Kidney glomerular epithelial cell (primary cell): ENCODE measurements at places on chromosomes 7 and 10.

DNA sequence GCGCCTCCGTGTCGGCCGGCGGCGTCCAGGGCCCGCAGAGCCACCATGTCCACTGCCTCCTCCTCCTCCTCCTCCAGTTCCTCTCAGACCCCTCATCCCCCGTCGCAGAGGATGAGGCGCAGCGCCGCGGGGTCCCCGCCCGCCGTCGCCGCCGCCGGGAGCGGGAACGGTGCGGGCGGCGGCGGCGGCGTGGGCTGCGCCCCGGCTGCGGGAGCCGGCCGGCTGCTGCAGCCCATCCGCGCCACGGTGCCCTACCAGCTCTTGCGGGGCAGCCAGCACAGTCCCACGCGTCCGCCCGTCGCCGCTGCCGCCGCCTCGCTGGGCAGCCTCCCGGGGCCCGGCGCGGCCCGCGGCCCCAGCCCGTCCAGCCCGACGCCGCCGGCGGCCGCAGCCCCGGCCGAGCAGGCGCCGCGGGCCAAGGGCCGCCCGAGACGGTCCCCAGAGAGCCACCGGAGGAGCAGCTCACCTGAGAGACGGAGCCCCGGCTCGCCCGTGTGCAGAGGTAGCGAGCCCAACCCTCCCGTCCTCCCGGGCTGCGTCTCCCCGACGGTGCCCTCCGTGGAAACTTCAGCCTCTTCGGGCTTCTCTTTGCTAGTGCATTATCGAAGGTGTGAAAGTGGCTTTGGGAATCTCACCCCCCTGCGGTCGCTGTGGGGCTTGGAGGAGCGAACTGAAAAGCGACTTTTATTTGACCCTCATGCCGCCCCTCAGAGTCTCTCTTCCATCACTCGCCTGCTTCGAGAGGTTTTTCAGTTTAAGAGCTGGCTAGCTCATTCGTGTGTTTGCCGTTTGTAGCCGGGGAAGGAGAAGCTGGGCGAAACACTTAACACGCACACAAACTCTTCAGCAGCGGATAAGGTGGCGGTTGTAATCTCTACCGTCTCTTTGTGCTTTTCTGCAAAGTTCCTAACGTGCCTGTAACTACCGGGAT, 975 bp downstream of the GLCCI1 start:
- no peak for DNase-seq

GRCh38 chr7:150959739-150960734, 18.1 kb downstream of the KCNH2 start:
- no peak for DNase-seq

GRCh38 chr10:51503378-51503777, 196.0 kb downstream of the CSTF2T start:
- DNase-seq, result no peak

- no peak for DNase-seq
Observed at GRCh38 chr7:89780291-89780690, 374.0 kb upstream of the STEAP1 start.

GRCh38 chr7:99694912-99695304, 15.1 kb upstream of the CYP3A5 start:
- DNase-seq, result no peak

- DNase-seq, result peak; percentile 51
Observed at GRCh38 chr7:82699773-82700186, 256.2 kb upstream of the CACNA2D1 start.

DNA sequence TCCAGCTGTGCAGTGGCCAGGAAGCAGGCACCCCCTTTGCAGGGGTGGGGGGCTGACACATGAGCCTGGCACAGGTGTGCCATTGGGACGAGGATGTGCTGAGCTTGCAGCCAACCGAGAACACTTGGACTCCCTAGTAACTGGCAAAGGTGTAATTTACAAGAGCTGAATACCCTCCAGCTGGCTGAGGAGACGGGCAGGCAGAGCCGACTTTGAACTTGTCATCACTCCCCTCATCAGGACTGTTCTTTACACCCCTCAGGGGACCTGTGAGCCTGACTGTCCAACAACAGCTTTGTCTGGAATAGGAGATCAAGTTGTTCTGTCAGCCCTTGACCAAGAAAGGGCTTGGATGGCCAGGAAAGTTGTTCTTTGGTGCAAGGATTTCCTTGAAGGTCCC, 61.2 kb downstream of the CDH23 start:
- DNase-seq, result no peak

- DNase-seq, result no peak
Observed at GRCh38 chr10:114283535-114284234, 44.6 kb downstream of the VWA2 start.

DNA sequence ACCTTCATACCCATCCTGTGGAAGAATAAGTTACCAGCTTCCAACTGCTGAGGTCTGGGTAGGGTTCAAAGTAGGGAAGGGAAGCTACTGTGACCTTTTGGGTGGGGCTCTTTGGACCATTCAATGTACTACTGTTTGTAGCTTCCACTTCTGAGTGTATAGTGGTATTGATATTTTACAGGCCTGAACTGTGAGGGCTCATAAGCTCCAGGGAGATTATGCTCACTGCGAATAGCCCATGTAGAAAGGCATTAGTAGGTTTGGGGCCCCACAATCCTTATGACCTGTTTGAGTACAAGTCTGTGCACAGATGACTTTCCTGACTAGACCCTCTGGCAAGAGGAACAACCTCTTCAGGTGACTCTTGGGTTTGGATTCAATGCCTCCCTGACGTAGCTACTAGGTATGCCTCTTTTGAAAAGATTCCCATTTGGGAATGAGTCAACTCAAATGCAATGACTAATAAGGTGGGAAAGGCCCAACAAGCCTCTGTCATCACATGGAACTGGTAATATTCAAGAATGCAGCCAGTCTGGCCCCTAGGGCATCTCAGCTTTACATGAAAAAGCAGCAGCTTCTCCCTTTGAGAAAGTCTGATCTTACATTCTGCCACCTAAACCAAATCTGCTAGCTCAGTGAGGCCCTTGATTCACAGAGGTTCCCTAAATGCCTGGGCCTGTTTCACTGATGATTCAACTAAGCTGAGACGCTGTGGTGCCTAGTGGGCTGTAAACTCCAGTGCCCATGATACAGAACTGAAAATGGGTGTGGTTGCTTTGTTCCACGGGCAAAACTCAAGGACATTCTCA, 79.8 kb downstream of the ABI1 start:
- peak; percentile 81 for DNase-seq

GRCh38 chr10:71243756-71244395, 31.5 kb downstream of the UNC5B start:
- no peak for DNase-seq

DNA sequence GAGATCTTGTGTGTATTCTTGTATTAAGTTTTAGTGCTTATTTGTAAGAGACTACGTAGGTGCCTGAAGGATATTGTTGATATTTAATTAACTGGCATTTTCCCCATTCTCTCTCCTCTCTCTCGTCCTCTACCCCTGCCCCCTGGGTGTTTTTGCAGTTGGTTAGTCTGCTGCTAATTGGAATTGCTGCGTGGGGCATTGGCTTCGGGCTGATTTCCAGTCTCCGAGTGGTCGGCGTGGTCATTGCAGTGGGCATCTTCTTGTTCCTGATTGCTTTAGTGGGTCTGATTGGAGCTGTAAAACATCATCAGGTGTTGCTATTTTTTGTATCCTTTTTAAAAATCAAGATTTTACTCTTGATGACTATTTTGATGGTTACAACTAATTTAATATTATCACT, 22.5 kb downstream of the TSPAN13 start:
- DNase-seq, result no peak
